ENCODE measurements at places on chromosomes 16 and 17.

GRCh38 chr17:76716146-76716838 is 5.5 kb upstream of the MXRA7 start:
- DNase-seq: peak; percentile 53
- H3K27me3 ChIP-seq: peaks cover 3% of the 10 kb centered on the region
- H3K27ac ChIP-seq: peak overlapping the region; percentile 86
- H3K4me3 ChIP-seq: no peak overlapping the region
- H3K36me3 ChIP-seq: peaks cover 65% of the 10 kb centered on the region
- H3K4me1 ChIP-seq: peaks cover 49% of the 10 kb centered on the region

- no peak overlapping the region for H3K27ac ChIP-seq
- H3K4me3 ChIP-seq: peak overlapping the region; percentile 62
- H3K36me3 ChIP-seq: no peaks in the 10 kb centered on the region
Measured at GRCh38 chr17:12789075-12789480, 220 bp upstream of the ARHGAP44 start.

GRCh38 chr17:76427501-76428231 is 25.3 kb downstream of the UBE2O start:
- no peaks in the 10 kb centered on the region for H3K4me1 ChIP-seq
- peaks cover 2% of the 10 kb centered on the region for H3K36me3 ChIP-seq
- H3K27me3 ChIP-seq: no peaks in the 10 kb centered on the region
- H3K4me3 ChIP-seq: no peak overlapping the region

- H3K4me3 ChIP-seq: no peak overlapping the region
- peak overlapping the region; percentile 19 for H3K27ac ChIP-seq
- H3K27me3 ChIP-seq: peaks cover 26% of the 10 kb centered on the region
- H3K36me3 ChIP-seq: peaks cover 29% of the 10 kb centered on the region
- DNase-seq: peak; percentile 52
- H3K4me1 ChIP-seq: peaks cover 41% of the 10 kb centered on the region
Measured at GRCh38 chr17:79834565-79835469, 4.4 kb downstream of the CBX4 start.

DNA sequence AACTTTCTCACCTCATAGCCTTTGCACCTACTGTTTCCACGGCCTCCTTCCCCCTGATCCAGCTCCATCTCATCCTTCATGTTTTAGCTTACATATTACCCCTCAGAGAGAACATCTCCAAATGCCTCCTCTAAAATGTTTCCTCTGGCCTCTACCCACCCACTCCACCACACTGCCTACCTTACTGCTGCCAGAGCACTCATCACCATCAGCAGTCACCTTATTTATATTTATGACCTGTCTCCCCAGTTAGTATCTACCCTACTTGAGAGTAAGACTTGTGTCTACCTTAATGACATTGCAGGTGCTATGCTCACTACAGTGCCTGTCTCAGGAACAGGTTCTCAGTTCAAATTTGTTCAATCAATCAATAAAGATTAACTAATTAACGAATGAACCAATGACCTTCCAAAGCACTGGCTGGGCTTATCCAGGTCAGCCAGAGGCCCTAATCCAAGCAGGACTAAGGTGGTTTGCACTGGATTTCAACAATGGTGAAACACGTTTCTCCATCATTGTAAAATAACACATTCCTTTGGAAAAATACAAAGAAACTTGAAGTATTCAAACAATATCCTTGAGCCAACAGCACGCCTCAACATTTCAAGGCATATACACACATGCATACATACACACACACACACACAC is 41.1 kb downstream of the AMFR start:
- H3K27ac ChIP-seq: no peak overlapping the region
- no peak overlapping the region for H3K4me3 ChIP-seq
- H3K4me1 ChIP-seq: no peaks in the 10 kb centered on the region
- no peaks in the 10 kb centered on the region for H3K27me3 ChIP-seq
- no peak for DNase-seq

- peaks cover 28% of the 10 kb centered on the region for H3K4me1 ChIP-seq
- peaks cover 4% of the 10 kb centered on the region for H3K27me3 ChIP-seq
- peak overlapping the region; percentile 73 for H3K27ac ChIP-seq
- no peak overlapping the region for H3K4me3 ChIP-seq
- DNase-seq: no peak
Measured at GRCh38 chr16:4060009-4060408, 56.2 kb downstream of the ADCY9 start.

All from activated naive CD4-positive, alpha-beta T cell treated with anti-CD3 and anti-CD28 coated beads, Interleukin-2, amount 10 ng/mL, durations not matched to agents 7 days and 5 days (primary cell).